CD4-positive, alpha-beta T cell treated with Interleukin-1 beta for 1 hour (primary cell): ENCODE measurements at places on chromosomes 13 and 19.

DNA sequence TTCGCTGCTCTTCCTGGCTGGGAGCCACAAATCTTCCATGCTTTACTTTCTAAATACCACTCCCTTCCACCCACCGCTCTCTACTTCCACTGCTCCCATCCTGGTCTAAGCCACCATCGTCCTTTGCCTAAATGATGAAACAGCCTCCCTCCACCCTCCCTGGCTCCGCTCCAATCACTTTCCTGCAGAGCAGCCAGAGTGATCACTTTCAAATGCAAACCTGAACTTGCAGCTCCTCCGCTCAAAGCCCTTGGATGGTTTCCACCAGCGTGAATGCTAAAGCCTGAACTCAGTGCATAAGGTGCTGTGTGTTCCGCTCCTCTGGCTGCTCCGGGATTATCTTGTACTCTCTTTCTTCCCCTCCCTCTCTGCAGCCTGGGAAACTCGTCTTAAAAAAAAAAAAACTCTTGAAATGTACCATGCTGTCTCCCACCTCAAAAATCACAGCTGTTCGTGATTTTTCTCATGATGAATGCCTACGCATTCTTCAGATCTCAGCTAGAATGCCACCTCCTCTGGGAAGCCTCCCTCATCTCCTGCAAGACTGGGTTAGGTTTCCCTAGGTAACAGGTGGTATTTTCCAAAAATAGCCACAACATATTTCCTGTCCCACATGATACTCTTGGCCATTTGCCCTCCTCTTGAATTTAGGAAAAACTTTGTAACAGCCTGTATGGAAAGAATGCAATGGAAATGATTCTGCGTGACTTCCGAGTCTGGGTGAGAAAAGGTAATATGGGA is 3.7 kb upstream of the SIN3B start:
- no peak for DNase-seq

GRCh38 chr19:2648528-2648937 is 54.0 kb downstream of the GNG7 start:
- peak; percentile 74 for DNase-seq

DNA sequence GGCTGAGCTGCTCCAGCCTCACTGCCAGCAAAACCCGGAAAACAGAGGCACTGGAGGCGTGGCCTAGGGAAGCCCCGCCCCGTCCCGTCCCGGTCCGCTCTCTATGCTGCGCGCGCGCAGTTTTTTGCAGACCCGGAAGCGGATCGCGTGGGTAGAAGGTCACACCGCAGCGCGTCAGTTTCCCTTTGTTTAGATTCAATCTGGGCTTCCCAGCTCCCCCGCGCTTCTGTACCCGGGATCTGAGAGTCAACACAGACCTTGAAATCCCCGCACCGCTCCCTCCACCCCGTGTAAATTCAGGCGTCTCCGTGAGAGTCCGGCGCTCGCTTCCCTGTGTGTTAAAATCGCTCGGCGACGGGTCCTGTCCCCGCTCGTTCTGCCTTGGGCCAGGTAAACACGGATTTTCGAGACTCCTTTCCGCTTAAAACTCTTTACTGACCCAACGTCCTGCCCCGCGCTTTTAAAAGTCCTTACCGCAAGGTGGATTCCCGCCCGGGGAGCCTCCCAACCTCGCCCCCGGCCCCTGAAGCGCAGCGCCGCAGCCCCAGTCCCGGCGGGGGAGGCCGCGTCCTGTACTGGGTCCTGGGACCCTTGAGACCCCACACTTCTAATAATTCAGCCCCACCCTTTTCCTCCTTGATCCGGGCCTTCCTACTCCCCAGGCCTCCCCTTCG is at the start of gene ZNF610:
Gene ZNF610 (plus strand): TSS at position 127 of the 674 bp plus-strand sequence. CDS start 12,930 bp downstream, outside the sequence.
- peak; percentile 86 for DNase-seq

GRCh38 chr19:53055117-53055516 is 10.6 kb downstream of the ERVV-2 start:
- DNase-seq = no peak

DNA sequence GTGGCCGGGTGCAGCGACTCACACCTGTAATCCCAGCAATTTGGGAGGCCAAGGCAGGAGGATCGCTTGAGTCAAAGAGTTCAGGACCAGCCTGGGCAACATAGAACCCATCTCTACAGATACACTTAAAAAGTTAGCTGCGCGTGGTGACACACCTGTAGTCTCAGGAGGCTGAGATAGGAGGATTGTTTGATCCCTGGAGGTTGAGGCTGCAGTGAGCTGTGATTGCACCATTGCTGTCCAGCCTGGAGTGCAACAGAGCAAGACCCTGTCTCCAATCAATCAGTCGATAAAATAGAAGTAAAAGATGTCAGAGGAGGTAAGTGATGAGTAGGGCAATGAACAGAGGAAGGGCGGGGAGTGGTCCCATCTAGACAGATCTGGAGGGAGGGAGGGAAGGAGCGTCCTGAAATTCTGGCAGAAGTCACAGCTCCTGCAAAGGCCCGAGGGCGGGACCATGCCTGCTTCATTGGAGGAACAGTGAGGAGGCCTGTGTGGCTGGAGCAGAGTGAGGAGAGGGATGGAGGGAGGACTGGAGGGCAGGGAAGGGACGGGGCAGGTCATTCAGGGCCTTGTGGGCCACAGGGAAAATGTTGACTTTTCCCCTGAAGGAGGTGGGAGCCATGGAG is 9.7 kb downstream of the SMIM24 start:
- no peak for DNase-seq

- DNase-seq = no peak
Observed at GRCh38 chr13:37175996-37176395, 70.5 kb upstream of the CSNK1A1L start.

- DNase-seq = no peak
Observed at GRCh38 chr19:48394331-48395169, 1.1 kb downstream of the GRIN2D start.

DNA sequence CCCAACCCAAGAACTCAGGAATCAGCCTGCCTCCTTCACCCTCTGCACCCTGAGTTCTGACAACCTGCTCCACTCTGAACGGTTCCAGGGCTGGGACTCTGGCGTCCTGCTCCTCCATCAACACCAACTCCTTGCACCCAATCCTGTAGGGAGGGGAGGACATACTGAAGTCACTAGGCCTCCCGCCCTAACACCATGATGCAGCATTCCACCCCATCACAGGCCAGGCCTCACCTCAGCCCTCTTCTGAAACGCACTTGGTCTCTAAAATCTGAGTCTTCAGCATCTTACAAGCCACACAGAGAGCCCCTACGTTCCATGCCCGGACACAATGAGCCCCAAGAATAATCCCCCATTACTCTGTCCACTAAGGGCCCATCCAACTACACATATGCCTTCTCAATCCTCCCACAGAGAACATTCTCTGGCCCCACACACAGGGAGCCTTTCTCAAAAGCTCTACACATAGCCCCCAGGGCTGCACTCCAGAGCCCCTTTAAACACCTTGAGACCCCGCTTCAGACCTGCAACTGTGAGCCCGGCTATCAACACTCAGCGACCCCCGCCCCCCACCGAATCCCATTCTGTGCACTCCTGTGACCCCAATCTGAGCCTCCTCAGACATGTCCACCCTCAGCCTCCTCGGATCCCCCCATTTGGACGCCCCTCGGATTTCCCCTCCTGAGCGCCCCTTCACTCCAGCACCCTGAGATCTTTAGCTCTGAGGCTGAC is 567 bp downstream of the ALKBH6 start:
- no peak for DNase-seq

GRCh38 chr13:76314495-76314894 is 571.7 kb downstream of the KCTD12 start:
- DNase-seq = no peak

- no peak for DNase-seq
Observed at GRCh38 chr13:32938314-32938713, 77.9 kb upstream of the KL start.

- no peak for DNase-seq
Observed at GRCh38 chr13:24661713-24662112, 18.5 kb upstream of the ATP12A start.

DNA sequence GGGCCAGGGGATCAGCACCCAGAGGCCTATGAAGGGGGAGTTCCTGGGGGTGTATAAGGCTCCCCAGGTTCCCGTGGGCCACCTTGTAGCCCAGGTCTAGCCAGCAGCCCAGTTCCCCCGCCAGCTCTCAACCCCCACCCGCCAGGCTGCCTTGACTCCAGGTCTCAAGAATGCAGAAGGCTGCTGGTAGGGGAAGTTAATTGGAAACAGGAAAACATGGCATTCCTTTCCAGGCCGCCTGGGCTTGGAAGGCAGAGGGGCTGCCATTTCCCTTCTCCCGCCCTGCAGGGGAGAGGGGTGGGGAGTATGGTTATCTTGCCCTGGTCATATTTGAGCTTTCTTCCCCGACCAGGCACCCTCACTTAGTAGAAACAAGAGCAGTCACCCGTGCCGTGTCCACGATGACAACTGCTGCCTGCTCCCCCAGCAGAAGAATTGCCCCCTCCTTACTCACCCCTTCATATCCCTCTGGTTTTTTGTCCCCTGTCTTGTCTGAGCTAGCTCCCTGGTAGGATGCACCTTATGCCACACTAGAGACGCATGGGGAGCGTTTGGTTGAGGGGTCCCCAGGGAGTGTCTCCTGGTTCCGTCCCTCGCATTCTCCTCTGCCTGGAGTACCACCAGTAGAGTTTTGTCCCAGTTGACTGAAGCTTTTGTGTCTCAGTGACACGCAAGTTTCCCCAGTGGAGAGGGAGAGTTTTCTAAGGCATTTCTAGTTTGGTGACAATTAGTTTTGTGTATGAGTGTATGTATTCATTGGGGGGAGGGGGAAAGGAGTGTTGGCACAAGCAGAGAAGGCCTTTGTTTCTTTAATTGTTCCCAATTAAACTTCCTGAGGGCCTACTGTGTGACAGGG is 4.5 kb downstream of the BICRA start:
- DNase-seq = no peak

DNA sequence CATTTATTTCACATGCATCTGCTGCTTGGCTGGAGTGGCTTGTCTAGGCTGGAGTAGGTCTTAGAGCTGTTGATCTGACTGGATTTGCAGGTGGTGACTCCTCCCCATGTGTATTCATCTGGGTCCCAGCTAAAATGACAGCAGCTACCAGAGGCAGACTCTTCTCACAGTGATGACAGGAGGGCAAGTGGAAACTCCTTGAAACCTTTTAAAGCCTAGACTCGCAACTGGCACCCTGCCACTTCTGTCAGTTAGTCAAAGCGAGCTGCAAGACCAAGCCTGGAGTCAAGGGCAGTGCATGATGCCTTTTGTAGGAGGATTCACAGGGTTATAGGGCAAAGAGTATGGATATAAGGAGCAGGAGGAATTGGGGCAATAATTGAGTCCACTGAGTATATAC is 65.2 kb downstream of the TEX26 start:
- DNase-seq = no peak
